ENCODE measurements at places on chromosomes 2 and 18.

DNA sequence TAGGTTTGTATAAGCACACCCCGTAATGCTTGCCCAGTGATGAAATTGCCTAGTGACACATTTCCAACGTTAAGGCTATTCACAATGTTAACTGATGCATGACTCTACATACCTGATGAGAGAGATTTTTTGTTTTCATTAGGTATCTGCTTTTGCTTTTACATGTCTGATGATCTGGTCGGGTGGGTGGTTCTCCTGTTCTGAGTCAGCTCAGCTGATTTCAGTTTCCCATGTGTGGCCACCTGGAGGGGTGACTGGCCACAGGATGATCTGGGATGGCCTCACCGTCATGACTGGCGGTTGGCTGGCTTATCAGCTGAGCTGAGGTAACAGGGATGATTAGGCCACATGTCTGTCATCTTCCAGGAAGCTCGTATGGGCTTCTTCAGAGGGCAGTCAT, 33.8 kb upstream of the ACYP2 start:
- DNase-seq = no peak

GRCh38 chr2:188940171-188940570, 34.0 kb upstream of the COL3A1 start:
- no peak for DNase-seq

GRCh38 chr2:27958711-27959378, 68.3 kb downstream of the BABAM2 start:
- DNase-seq = no peak

DNA sequence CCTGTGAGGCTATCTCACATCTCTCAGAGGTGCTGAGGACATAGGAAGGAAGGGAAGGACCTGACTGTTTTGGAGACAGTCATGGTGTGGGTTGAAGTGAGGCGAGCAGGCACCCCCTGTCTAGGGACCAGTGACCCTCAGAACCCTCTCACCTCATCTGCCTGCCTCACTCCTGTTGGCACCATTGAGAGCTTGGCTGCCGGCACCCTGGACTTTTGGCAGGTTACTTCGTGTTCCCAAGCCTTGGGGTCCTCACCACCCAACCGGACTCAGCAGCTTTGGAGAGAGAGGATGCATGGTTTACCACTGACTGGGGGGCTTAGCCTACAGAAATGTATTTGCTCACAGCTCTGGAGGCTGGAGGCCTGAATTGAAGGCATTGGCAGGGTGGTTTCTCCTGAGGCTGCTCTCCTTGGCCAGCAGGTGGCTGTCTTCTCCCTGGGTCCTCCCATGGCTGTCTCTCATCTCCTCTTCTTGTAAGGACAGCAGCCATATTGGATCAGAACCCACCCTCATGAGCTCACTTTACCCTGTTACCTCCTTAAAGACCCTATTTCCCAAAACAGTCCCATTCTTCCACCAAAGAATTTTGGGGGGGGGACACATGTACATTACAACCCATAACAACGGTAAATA, 142.0 kb downstream of the TSN start:
- DNase-seq = no peak

- DNase-seq = no peak
Measured at GRCh38 chr18:32770666-32771168, 2.1 kb downstream of the KLHL14 start.

All from CD4-positive, alpha-beta T cell treated with Interleukin-17A for 1 hour (primary cell).